ENCODE measurements at places on chromosomes 5 and 9.

- no peak for DNase-seq
Measured at GRCh38 chr5:108118813-108119514, 262.9 kb downstream of the FBXL17 start.

GRCh38 chr5:60541980-60542379, 158.0 kb downstream of the DEPDC1B start:
- DNase-seq = no peak

DNA sequence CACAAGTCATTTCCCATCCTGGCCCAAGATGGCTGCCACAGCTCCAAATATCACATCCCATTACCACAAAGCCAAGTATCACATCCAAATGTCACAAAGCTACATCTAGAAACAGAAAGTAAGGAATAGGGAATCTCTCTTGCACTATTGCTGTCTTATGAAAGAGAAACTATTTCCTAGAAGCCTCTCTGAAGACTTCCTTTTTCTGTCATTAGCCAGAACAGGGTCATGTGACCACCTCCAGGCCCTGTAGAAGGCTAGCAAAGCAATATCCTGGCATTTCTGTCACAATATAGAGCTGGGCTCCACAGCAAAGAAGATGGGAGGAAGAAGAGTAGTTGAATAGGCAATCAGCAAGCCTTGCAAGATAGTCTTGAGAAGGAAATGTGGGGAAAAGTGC, 99.2 kb downstream of the SH3TC2 start:
- no peak for DNase-seq

DNA sequence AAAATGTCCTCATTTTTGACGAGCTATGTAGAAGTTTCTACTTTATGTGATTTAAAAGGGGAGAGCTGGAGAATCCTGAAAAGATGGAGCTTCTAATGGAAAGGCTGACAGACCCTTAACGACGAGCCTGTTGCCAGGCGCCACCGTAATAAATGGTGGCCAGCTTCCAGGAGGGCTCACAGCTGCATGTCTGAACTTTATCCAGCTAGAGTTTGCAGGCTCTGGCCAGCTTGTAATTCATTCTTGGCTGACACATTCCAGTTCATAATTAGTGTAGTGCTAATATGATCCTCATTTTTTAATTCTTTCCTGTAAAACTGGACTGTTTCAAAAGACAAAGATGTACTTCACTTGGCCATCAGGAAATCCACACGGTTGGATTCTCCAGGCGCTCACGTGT, 246.7 kb downstream of the GAS1 start:
- no peak for DNase-seq

- DNase-seq = no peak
Measured at GRCh38 chr5:171593401-171593800, 174.0 kb downstream of the FGF18 start.

DNA sequence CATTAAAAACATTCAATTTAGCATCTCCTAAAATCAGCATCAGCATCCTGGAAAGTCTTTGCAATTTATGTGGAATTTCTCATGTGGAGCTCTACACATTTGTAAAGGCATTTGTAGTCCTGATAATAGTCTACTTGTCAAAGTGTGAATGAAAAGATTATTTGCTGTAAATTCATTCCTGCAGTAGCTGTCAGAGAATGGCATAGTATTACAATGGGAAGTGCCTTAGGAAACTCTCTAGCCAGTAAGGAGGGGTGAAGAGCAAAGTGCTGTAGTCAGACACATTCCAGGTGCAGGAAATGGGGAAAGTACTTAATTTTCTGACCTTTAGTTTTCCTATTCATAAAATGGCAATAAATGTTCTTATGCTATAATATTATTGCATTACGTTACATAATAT, 627.9 kb downstream of the KCTD16 start:
- DNase-seq = no peak

- no peak for DNase-seq
Measured at GRCh38 chr9:112310826-112311225, 22.6 kb downstream of the PTBP3 start.

DNA sequence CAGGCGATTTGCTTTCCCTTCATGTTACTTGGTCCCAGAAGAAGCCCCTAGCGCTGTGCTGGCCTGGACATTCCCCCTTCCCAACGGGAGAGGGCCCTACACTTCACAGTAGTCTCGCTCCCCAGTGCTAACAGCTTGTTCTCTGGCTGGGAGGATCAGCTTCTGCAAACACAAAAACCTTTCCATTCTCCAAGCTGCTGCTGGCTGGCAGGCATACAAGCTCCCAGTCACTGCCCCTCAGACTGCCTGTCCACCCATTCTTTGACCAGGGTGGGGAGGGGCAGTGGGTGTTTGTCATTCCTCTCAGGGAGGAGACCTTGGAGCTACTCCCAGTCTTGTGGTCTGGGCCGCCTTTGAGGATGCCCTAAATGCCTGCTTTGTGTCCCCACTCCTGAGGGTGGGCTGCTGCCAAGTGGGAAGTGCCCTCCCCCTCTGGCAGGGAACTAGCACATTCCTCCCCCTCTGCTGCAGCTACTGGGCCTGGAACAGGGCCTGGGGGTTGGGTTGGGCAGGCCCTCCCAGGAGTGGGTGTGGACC, 20.8 kb downstream of the ENHO start:
- no peak for DNase-seq

GRCh38 chr9:115507148-115507547, 389.2 kb upstream of the TNC start:
- no peak for DNase-seq

GRCh38 chr5:75612226-75612569, 945 bp downstream of the ANKDD1B start:
- no peak for DNase-seq
